ENCODE measurements at places on chromosomes 12 and 14.

DNA sequence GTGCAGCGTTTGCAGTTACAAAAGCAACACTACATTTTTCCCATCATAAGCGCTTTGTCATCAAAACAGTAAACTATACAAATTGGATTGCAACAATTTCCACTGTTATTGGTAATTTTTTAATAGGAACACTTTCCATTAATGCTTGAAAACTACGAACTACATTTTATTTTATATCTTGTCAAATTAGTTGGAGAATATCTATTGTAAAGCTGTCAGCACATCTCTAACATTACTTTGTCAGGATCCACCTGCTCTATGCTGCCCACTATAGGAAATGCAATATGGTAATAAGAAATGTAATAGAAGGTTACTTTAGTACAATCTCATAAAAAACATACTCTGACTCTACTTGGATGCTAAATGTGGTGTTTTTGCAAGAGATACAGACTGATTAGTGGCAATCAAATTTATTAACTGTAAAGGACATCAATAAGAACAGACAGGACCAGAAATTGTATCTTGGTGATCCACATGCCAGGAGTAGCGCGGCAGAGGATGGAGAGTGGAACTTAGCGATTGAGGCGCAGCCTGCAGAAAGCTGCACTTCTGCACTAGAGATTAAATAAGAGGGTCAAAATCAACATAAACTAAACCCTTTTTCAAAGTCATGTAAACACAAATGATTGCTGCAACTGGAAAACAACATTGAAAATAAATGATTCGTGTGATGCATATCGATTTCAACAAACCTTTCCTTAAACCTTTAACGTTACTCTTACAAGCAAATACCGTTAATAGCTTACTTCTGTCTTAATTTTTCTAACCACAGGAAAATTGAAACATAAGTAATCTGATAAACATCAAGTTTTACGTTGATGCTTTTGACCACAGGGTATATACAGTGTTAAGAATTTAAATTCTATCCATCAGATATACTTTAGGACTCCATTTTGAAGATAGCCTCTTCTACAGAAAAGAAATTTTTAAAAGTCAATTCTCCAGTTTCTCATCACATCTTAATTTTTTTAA lies 3.6 kb upstream of the ARID2 start:
- no peak for DNase-seq

- peak; percentile 72 for DNase-seq
These were observed 624 bp upstream of the PLEKHD1 start for GRCh38 chr14:69483765-69484443.

- no peak for DNase-seq
These were observed 75.7 kb downstream of the NT5DC3 start for GRCh38 chr12:103765322-103765721.

- no peak for DNase-seq
These were observed 7.2 kb downstream of the ALDH2 start for GRCh38 chr12:111773801-111774551.

DNA sequence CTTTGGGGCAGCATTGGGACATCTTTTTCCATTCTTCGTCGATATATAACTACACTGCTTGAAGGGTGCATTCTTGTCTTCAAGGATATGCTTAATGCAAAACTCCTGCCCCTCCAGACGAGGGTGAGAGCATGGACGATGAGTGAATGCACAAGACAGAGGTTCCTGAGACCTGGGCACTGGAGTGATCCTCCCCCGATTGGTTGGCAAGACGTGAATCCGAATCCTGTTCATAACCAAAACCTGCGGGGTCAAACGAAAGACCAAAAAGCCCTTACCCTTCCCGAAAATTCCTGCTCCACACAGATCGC lies 684 bp downstream of the KANSL2 start:
- DNase-seq, result no peak

DNA sequence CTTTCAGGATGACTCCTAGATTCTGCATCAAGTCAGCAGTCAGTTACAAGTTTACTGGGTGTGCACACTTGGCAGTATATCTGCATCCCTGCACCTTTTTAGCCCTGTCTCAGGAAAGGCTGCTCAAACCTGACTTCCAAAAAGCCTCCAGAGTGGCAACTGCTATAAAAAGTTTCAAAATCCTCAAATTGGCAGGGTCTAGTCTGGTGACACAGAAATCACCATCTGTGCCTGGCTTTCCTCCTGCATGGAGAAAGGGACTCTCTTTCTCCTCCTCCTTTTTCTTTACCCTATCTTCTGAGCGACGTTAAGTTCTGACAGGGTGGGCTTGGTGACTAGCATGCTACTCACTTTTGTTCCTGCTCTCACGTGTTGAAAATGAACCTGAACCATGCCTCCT lies 679.5 kb downstream of the C12orf50 start:
- no peak for DNase-seq

GRCh38 chr12:124687917-124688316 lies 120.5 kb upstream of the NCOR2 start:
- no peak for DNase-seq

Data from 8988T (cell line).